ENCODE measurements at places on chromosomes 4 and X.

DNA sequence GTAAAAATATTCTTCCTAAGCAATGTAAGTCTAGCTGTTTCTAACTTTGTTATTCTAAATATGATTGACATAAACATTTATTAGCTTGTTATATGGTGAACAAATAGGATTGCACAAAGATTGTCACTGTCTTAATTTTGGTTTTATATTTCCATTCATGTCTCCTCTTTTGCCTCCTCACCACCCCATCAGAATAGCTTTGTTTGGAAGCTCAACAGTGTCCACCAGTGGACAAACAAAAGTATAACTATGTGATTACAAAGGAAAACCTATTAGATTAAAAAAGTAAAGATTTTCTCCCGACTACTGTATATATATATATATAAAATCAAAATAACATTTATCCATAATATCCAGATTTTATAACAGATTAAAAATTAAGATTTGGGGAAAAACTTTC lies 468.2 kb downstream of the ZIC3 start:
- no peak for DNase-seq

GRCh38 chr4:11201256-11201655 lies 227.4 kb downstream of the HS3ST1 start:
- no peak for DNase-seq

GRCh38 chrX:21374994-21375707 lies 933 bp downstream of the CNKSR2 start:
- DNase-seq, result no peak

GRCh38 chrX:47831788-47832187 lies 4.9 kb upstream of the ZNF81 start:
- DNase-seq, result peak; percentile 62

GRCh38 chrX:37627602-37628001 lies 56.1 kb downstream of the LANCL3 start:
- no peak for DNase-seq

- no peak for DNase-seq
Observed at GRCh38 chr4:38950159-38950558, 82.0 kb downstream of the TMEM156 start.

DNA sequence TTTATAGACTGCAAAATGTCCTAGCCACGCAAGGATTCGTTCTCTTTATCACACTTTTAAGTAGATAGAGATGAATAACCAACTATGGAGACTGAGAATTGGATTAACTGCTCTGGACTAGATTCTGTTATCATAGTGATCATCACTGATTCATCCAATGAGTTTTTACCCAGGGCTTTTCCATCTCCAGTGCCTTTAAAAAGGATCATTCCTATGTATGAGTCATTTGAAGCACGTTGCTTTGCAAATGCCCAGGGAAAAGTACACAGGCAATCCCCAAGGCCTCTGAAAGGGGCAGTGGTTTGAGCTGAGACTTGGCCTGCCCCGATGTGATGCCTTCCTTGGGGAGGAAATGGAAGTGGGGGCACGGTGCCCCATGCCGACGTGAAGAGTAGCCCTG lies 122.7 kb upstream of the PSAPL1 start:
- peak; percentile 94 for DNase-seq

GRCh38 chr4:6727081-6727942 lies 11.3 kb downstream of the BLOC1S4 start:
- no peak for DNase-seq

GRCh38 chr4:110193822-110194761 lies 4.3 kb downstream of the ELOVL6 start:
- DNase-seq, result peak; percentile 52

- DNase-seq, result no peak
Observed at GRCh38 chr4:127311371-127311770, 321.4 kb upstream of the INTU start.

DNA sequence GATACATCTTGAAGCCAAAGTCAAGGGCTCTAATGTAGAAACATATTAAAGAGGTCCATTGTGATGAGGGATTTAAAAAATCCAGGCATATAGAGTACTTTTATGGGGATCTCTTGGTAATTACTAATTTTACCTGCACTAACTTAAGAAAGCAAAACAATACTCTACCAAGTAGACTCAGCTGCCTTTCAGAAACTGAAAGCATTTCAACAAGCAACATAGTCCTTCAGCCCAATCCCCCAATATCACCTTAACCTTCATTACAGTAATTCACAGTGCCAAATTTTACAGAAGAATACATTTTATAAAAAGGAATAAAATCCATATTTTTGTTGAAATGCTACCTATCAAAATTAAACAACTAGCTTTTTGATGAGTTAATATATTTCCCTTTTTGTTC lies 422.9 kb downstream of the DTHD1 start:
- no peak for DNase-seq

GRCh38 chrX:129957241-129958082 lies 25.0 kb upstream of the BCORL1 start:
- DNase-seq, result peak; percentile 67

- no peak for DNase-seq
Observed at GRCh38 chr4:38728631-38729141, 54.1 kb downstream of the TLR10 start.

DNA sequence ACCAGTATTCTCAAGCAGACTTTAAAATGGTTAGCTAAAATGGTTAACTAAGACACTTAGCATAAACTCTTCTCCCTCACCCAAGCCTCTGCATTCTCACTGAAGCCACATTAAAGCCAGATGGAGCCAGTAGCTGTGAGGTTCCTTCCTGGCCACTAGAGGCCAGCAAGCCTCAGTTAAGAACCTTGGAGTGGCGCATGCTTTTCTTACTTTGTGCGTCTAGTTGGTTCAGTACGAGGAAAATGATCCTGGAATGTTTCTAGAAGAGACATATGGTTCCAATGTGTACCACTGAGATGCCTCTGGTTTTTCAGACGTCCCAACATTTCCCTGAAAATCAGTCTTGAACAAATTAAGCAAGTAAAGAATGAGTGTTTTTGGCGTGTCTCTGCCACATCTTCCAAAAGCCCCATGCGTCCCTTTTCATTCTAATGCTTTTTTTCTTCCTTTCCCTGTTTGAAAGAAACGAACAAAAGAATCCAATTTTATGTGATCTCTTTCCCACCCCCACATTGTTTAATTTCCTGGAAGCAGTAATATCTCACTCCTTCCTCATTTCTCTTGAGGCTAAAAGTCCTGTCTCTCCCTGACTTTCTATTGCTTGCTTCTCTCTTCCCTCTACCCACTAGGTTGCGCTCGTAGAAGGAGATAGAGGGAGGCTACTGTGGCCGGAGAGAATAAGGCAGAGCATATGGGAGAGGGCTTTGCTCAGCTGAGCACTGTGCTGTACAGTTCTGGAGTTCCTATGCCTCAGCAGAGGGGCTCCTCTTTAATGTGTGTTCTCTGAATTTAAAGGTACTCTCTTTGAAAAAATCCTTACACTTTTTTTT lies 82.9 kb upstream of the TAB3 start:
- peak; percentile 45 for DNase-seq

GRCh38 chrX:84108584-84108983 lies 79.4 kb downstream of the RPS6KA6 start:
- no peak for DNase-seq

GRCh38 chr4:94621491-94622080 lies 136.2 kb upstream of the BMPR1B start:
- peak; percentile 66 for DNase-seq

DNA sequence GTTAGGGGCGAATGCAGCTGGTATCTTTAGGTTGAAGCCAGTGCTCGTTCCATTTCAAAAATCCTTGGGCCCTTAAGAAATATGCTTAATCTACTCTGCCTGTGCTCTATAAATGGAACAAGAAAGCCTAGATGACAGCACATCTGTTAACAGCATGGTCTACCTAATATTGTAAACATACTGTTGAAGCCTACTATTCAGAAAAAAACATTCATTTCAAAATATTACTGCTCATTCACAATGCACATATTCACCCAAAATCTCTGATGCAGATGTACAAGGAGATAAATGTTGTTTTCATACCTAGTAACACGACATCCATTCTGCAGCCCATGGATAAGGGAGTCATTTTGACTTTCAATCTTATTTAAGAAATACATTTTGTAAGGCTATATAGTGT lies 106.6 kb downstream of the TBC1D19 start:
- DNase-seq, result no peak

- DNase-seq, result no peak
Observed at GRCh38 chrX:47146936-47147859, 2.2 kb downstream of the RBM10 start.

- no peak for DNase-seq
Observed at GRCh38 chr4:76275486-76276124, 24.1 kb downstream of the FAM47E start.

- DNase-seq, result peak; percentile 30
Observed at GRCh38 chrX:12984603-12985319, 9.9 kb downstream of the TMSB4X start.

- no peak for DNase-seq
Observed at GRCh38 chrX:144379156-144379555, 495.3 kb downstream of the UBE2NL start.

GRCh38 chr4:25466966-25467697 lies 90.1 kb downstream of the ANAPC4 start:
- DNase-seq, result no peak

- peak; percentile 47 for DNase-seq
Observed at GRCh38 chr4:183249854-183250253, 70.2 kb downstream of the CLDN22 start.

GRCh38 chrX:50402886-50403285 lies 67.7 kb downstream of the DGKK start:
- no peak for DNase-seq

- no peak for DNase-seq
Observed at GRCh38 chr4:106607558-106607957, 239.0 kb upstream of the GIMD1 start.

GRCh38 chr4:71476240-71476639 lies 137.4 kb downstream of the SLC4A4 start:
- DNase-seq, result no peak

Data from ELR (cell line).